ENCODE measurements at places on chromosomes 3 and 15.

GRCh38 chr3:33919312-33920120, 121.1 kb downstream of the PDCD6IP start:
- no peak for DNase-seq

DNA sequence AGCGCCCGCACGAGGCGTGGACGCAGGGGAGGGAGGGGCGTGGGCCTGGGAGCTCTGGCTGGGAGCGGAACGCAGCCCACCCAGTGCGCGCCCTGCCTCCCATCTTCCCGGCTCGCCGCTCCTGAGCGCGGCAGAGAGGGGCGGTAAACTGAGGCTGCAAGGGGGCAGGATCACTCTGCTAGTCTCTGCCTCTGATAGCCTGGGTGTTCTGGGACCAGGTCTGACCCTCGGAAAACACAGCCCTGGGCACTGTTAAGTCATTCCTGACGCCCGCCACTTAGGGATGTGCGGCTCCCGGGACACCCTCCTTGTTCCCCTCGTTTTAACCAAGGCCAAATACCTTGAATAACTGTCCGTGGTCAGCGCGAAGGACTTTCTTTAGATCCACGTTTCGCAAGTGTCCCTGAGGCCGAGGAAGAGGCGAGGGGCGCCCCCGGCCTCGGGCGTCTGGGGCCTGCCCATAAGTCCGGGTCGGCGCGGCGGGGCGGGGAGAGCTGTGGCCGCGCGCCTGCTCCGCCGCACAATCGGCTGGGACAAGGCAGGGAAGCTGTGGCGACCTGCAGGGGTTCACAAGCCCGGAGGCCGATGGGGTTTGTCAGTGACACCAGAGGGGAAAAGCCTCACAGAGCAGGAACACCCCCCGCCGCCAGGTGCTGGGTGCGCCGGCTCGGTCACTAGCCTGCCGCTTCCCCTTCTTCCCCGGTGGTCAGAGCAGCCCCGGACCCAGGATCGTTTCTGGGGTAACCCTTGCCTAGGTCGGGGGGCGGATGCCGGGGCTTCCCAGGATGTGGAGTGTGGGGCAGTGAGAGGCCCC, 1.5 kb downstream of the ITPKA start:
- no peak for DNase-seq

DNA sequence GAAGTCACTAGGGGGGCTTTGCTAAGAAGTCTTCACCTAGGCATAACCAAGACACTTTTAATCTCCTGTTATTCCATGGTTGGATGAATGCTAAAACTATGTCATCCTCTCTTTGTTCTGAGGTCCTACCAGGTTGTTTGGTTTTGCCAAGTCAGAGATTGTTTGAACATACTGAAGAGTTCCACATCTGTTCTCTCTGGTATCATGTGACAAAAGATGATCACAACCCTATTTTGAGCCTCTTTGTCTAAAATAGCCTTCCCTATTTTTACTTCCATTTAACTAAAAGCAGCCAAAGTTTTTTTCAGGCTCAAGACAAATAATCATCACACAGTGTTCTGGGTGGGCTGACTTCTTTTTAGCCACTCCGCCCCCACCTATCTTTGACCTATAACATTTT, 218.4 kb upstream of the LMCD1 start:
- no peak for DNase-seq

GRCh38 chr3:113374078-113374477, 67.2 kb downstream of the CFAP44 start:
- no peak for DNase-seq

GRCh38 chr15:79339588-79340314, 28.8 kb downstream of the TMED3 start:
- peak; percentile 59 for DNase-seq

DNA sequence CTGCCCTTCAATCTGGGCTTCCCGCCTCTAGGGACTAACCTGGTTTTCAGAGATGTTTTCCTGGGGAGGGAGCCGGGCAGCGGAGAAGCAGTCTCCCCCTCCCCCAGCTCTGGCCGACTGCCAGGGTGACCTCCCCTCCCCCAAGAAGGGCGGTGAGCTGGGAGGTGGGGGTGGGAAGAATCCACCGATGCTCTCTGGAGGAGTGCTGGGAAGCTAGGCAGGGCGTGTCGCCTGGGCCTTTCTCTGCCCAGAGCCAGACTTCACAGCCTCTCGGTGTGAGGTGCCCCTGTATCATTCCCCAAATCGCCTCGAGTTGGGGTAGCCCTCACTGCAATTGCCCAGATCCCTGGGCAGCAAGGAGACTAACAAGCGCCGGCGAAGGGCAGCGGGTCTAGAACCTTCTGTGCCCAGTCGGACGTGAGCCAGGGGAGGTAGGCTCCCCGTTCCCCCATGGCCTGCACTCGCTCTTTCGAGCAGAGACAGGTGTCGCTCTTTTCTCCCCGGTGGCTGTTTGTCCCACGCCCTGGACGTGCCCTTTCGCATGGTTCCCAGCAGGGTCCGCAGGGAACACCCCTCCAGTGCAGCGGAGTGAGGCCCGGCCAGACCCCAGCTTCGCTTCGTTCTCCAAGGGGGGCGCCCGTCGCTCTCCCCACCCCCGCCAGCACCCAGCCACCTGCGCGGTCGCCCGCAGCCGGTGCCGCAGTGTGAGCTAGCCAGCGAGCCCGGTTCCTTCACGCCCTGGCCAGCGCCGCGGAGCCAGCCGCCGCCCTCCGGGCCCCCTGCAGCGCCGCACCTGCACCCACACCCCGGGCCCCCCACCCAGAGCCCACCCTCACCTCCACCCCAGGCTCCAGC, 1.1 kb downstream of the RAB6B start:
- no peak for DNase-seq

- no peak for DNase-seq
These were observed 41.4 kb downstream of the NFKBIZ start for GRCh38 chr3:101890716-101891115.

GRCh38 chr15:39192351-39192750, 388.5 kb upstream of the THBS1 start:
- DNase-seq = no peak

GRCh38 chr3:142857056-142857455, 31.8 kb downstream of the PCOLCE2 start:
- DNase-seq = no peak

DNA sequence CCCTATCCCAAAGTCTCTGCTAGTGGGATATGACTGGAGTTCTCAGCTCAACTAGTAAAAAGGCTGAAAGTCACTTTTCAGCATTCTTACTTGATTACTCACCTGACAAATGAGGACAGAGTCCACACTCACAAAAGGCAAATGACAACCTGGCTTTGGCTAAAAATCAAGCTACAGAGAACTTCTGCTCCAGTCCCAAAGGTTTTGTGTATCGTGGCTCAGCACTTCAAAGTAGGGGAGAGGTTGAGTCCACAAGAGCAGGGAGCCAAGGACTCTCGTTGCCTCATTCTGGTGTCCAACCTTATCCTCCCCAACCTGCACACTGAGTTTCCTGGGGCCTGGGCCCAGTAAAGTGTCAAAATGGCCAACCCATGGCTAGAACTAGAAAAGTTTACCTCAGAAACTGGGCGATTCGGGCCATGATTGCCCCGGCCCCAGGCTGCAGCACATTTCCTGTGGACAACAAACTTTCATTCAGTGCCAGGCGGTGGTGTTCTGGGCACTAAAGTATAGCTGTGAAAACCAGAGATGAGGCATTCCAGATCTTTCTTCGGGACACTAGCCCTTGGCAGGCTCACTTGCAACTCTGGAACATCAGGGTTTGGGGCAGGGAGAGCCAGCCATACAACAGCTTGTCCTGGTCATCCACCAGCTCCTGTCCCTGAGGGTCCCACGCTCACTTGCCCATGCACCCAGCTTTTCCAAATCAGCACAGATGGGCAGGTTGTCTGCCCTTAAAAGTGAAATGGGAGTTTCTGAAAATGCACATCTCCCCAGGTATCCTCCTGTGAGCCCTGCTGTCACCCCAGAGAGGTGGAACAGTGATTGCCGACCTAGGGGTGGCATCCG, 3.1 kb downstream of the ACAA1 start:
- no peak for DNase-seq

DNA sequence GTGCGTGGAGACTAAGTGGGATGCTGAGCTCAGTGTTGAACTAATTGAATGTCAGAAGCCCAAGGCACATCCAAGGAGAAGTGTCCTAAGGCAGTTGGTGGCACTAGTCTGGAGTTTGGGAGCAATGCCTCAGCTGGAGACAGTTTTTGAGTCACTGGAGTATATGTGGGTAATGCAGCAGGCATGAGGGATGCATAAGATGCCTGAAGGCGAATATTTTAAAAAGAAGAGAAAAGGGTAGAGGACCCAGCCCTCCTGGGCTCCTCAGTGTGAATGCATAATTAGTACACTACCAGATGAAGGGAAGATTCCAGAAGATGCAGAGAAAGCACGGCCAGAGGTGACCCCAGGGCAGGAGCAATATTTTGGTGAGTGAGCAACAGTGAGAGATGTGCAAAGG, 25.1 kb upstream of the PROK2 start:
- no peak for DNase-seq

GRCh38 chr3:16884084-16884747, 539 bp upstream of the PLCL2 start:
- DNase-seq = no peak

- no peak for DNase-seq
These were observed 61.9 kb downstream of the CRYBG3 start for GRCh38 chr3:97883736-97884135.

- no peak for DNase-seq
These were observed 3.7 kb upstream of the DLL4 start for GRCh38 chr15:40925495-40925862.

DNA sequence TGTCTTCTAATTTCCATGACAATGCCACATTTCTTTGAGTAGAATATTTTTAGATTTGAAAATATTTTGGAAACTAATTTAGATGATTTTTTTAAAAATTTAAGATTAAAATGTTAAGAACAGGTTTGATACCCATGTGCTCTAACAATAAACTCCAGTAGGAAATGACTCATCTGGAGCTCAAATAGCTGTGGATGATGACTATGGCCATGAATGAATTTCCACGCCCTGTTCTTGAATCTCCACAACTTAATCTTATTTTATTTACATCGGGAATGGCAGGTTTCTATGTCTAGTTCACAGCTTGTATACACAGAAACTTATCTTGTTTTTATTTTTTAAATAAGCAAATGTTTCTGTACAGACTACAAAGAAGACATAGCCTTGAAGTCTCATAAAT, 726.8 kb downstream of the NAALADL2 start:
- DNase-seq = peak; percentile 26

- no peak for DNase-seq
These were observed 79.9 kb upstream of the PEX5L start for GRCh38 chr3:180116658-180117057.

GRCh38 chr15:47727676-47728075, 10.4 kb downstream of the SEMA6D start:
- peak; percentile 41 for DNase-seq

- DNase-seq = no peak
These were observed 17.9 kb upstream of the EPB42 start for GRCh38 chr15:43238671-43239131.

GRCh38 chr3:171417813-171418212, 42.4 kb downstream of the TNIK start:
- peak; percentile 94 for DNase-seq

DNA sequence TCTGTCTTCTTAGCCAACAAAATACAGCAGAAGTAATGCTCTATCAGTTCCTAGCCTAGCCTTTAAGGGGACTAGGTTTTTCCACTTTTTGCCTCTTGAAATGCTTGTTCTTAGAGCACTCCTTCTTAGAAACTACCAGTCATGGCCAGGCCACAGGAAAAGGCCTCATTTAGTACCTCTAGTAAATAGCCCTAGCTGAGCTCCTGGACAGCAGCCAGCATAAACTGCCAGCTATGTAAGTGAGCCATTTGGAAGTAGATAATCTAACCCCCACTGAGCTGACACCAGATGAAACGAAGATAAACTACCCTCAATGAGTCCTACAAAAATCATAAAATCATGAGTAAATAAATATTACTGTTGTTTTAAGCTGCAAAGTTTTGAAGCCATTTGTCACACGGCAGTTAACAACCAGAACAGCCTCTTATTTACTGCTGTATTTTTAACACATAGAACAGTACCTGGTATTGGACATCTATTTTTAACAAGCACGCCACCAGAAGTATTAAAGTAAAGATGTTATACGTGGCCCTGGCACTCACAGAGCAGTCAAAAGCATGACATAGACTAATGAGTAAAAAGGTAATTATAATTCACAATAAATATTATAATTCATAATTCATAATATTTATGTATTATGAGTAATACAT, 12.0 kb downstream of the TBC1D5 start:
- DNase-seq = peak; percentile 53

GRCh38 chr3:73141525-73141924, 80.1 kb downstream of the EBLN2 start:
- peak; percentile 12 for DNase-seq

DNA sequence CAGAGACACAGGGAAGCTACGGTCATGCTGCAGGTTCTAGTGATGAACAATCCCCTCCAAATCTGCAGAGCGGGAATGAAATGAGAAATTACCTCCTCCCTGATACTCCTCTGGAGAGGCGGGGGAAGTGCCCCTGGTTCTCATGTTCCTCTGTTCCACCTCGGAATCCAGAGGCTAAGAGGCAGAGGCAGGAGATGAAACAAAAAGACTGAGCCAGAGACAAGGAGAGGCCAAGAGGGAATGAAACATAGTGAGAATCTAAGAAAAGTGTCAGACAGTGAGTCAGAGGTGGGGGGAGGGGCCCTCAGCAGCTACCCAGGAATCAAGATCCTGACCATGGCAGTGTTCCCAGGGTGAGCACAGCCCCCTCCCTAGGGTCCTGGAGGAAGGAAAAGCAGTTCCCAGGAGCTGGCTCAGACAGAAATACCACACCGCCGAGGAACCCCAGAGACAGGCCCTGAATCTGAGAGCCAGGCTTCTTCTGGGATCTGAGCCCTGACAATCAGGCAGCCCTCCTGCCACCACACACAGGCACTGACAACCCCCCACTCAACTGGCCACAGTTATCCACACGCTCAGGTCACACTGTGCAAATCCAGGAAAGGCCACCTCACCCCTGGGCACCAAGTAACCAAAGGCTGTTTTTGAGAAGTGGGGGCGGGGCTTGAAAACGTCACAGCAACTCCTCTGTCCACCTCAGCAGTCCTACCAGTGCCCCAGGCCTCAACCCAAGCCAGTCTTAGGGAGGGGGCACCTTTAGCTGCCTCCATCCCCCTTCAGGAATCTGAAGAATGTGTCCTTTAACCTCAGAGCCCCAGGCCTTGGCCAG, 2.4 kb downstream of the CSRNP1 start:
- peak; percentile 98 for DNase-seq

DNA sequence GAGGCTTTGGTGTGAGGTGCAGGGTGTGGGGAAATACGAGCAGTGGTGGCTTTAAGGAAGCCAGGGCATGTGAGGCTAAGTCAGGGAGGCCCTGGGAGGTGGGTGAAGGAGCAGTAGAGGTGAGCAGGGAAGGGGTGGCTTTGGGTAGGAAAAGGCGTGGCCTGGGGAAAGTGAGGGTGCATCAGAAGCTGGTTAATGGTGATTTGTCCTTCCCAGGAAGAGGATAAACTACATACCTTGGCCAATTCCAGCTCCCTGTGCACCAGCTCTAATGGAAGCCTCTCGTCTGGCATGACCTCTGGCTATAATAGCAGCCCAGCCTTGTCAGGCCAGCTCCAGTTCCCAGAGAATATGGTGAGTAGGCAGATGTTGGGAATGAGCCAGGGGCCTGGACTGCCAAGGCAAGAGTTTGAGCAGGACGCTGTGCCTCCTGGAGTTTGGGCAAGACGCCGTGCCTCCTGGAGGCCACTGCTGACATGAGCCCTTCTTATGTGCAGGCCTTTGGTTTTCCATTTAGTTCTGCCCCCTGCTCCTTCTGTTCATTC, 41.3 kb downstream of the CDAN1 start:
- no peak for DNase-seq

Measured in fibroblast of villous mesenchyme (primary cell).